ENCODE measurements at places on chromosomes 4 and X. TPM values are rescaled to one million over a fixed set of nuclear protein-coding genes. Genes with fewer than 3 reads are reported as not detected.

DNA sequence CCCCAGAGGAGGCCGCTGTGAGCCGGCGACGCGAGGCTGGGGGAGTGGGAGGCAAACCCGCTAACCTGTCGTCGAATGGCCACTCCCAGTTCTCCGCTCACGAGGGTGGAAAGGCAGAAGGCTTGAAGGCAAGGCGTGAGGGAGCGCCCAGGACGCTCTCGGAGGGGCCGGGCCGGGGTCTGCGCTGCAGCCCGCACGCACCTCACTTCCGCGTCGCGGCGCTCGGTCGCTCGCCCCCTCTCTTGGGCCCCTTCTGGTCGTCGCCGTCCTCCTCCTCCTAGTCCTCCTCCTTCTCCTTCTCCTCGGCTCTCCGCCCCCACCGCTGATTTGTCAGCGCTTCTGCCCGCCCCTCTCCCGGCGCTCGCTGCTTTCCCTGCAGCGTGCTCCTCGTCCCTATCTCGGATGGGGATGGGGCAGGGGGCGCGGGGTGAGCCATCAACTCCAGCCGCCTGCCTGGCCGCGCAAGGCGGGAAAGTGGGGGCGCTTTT is at the start of gene SNCA:
Gene SNCA, minus strand, starts transcription at position 265 of the 488 bp plus-strand sequence. CDS start 1,494 bp downstream, outside the sequence.
- peak; percentile 88 for DNase-seq

- no peak for DNase-seq
Measured at GRCh38 chrX:136045008-136045407, 59.8 kb downstream of the SLC9A6 start.

GRCh38 chr4:85126991-85127591 is 160.6 kb upstream of the WDFY3 start:
- no peak for DNase-seq

- peak; percentile 84 for DNase-seq
Measured at GRCh38 chr4:109559625-109559982, 442 bp upstream of the MCUB start.

GRCh38 chr4:168699224-168699878 is 202.5 kb downstream of the PALLD start:
- DNase-seq, result no peak

- DNase-seq, result peak; percentile 87
Measured at GRCh38 chr4:105990933-105991332, 95.7 kb downstream of the NPNT start.

DNA sequence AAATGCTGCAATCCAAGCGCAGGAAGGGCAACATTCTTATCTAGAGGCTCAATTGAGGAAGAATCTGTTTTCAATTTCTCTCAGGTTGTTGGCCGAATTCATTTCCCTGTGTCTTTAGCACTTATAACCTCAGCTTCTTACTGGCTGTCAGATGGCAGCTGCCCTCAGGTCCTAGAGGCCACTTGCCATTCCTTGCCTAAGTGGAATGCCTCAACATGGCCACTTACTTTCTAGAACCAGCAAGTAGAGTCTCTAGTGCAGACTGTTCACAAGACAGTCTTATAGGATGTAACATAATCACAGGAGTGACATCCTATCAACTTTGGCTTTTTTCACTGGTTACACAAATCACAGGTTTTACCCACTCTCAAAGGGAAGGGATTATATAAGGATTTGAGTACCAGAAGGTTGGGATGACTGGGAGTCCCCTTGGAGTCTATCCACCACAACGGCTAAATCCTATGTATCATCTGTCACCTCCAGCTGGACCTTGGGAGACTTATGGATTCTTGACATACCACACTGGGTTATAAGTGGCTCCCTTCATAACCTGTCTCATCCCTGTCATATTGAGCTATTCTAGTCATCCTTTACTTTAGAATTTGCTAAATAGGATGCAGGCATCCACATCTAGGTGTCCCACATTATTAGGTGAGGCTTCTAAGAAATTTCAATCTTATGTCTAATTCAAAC is 297.9 kb upstream of the CTSO start:
- no peak for DNase-seq

- no peak for DNase-seq
Measured at GRCh38 chr4:129998436-129999150, 902.6 kb downstream of the C4orf33 start.

The RNF150 gene
- 26.6 TPM for total RNA-seq

The ZNF81 gene
- 12.3 TPM for total RNA-seq

The CYSLTR1 gene
- 6.8 TPM for total RNA-seq

All from posterior vena cava (tissue), 2 donors.